ENCODE measurements at places on chromosomes 5 and 9. TPM values are rescaled to one million over a fixed set of nuclear protein-coding genes. Genes with fewer than 3 reads are reported as not detected.

Gene DMRT2
- total RNA-seq = 3.1 TPM

Gene LHX6
- 5.1 TPM for total RNA-seq

Gene CCL27
- total RNA-seq = not detected

Gene NR6A1
- total RNA-seq = 7.0 TPM

Gene GNA14
- total RNA-seq = 7.0 TPM

Gene PLCXD3
- 1.6 TPM for total RNA-seq

Gene FAT2
- total RNA-seq = not detected

Gene CDKN2A
- total RNA-seq = 1.2 TPM

Gene CER1
- total RNA-seq = 0.25 TPM

Gene FOXE1
- total RNA-seq = not detected

Gene SPINK6
- total RNA-seq = 3.0 TPM

Gene PCDHGB5
- total RNA-seq = 9.8 TPM

Gene IRX1
- not detected for total RNA-seq

Gene OR13D1
- not detected for total RNA-seq

Gene SELENOP
- 1,750 TPM for total RNA-seq

Gene CKMT2
- total RNA-seq = 1.6 TPM

Gene SPAAR
- 2.0 TPM for total RNA-seq

Gene ENTPD8
- total RNA-seq = 74.8 TPM

Gene ACER2
- total RNA-seq = 11.5 TPM

Gene PCDHGA3
- total RNA-seq = 0.43 TPM

Gene PBX3
- 11.7 TPM for total RNA-seq

Gene AK8
- total RNA-seq = not detected

Gene MAMDC2
- 70.6 TPM for total RNA-seq

Gene ZNF622
- total RNA-seq = 34.1 TPM

Gene NTNG2
- total RNA-seq = 0.41 TPM

Gene HNRNPAB
- 209 TPM for total RNA-seq

Gene TAF11L5
- not detected for total RNA-seq

Gene ZDHHC21
- 11.5 TPM for total RNA-seq

Gene CCDC187
- 0.48 TPM for total RNA-seq

Gene SH3RF2
- total RNA-seq = 61.5 TPM

Gene CCDC183
- total RNA-seq = 7.0 TPM

Gene ARID3C
- not detected for total RNA-seq

Gene PCDHB11
- total RNA-seq = 1.3 TPM

Gene TAS2R1
- total RNA-seq = not detected

Gene GZMA
- 9.3 TPM for total RNA-seq

Gene PCDHB7
- total RNA-seq = not detected

Gene SIT1
- total RNA-seq = 1.9 TPM

Gene NME5
- 4.3 TPM for total RNA-seq
